Spleen (tissue), 13 donors: ENCODE measurements at places on chromosomes 5 and 9.

GRCh38 chr5:142655339-142656267 lies 30.3 kb downstream of the FGF1 start:
- peak; percentile 89 for DNase-seq
- H3K36me3 ChIP-seq, result no peaks in the 10 kb centered on the region
- peaks cover 4% of the 10 kb centered on the region for H3K27me3 ChIP-seq
- no peak overlapping the region for H3K4me3 ChIP-seq

DNA sequence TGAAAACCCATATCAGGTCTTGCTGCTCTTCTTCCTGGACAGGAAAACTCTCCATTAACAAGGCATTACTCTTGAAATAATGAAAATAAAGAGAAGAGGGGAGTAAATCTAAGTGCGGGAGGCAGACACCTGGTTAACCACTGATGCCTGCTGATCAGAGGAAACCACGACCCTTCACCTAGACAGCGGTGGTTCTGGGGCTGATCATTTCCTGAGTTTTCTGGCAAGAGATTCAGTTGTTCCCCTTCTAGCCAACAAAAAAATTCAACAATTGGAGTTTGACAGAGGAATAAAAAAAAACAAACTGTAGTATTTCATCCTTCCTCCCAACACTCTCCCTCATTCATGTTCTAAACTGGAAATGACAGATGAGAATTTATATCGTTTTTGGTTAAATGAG lies 3.0 kb downstream of the RLN2 start:
- H3K4me3 ChIP-seq, result no peak overlapping the region
- H3K27ac ChIP-seq, result no peak overlapping the region
- no peaks in the 10 kb centered on the region for H3K36me3 ChIP-seq
- DNase-seq, result no peak

DNA sequence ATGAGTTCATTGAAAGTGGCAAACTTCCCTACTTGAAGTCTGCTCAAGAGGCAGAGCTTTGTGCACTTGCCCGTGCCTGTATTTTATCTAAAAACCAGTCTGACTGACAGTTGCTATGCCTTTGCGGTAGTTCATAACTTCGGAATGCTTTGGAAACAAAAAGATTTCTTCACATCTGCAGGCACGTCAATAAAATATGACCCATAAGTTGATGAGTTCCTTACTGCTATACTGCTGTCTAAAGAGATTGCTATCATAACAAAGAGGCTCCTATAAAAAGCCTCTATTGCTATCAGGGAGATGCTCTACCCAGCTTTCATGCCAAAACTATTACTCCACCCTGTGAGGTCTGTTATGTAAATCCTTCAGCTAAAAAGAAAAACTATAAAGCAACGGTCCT lies 25.4 kb upstream of the RNF20 start:
- no peaks in the 10 kb centered on the region for H3K27me3 ChIP-seq
- no peak overlapping the region for H3K4me3 ChIP-seq
- no peak for DNase-seq
- H3K4me1 ChIP-seq, result no peaks in the 10 kb centered on the region
- no peak overlapping the region for H3K27ac ChIP-seq

DNA sequence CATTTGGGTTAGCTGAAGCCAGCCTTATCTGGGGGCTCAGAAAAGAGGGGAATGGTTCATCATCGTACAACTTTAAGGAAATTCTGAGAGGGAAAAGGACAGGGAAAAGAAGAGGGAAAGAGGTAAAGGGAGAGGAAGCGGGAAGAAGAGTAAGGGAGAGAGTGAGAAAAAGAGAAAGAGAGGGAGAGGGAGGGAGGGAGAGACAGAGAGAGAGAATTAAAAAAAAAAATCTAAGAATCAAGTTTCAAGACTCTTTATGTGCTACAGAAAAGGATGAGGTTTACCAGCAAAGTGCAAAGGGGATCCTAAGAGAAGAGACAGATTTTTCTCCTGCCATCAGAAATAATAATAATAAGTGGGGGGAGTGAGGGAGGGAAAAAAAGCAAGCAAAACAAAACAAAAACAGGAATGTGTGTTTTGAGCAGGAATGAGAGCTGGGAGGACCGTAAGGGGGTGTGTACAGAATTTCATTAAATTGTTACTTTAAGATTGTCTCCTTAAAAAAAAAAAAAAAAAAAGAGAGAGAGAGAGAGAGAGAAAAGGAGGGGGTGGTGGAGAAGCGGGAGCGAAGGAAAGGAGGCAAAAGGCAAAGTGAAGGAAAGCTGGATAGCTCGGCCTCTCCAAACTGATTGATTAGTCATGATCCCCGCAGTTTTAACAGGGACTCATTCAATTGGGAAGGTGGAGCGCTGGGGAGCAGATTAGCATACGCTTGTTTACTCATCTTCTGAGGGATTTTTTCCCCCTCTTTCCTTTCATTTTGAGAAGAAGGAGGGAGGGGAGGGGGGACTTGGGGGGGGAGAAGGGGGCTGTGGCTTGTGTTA lies 438 bp upstream of the PAPPA start:
- H3K4me3 ChIP-seq, result no peak overlapping the region
- no peak overlapping the region for H3K27ac ChIP-seq
- no peaks in the 10 kb centered on the region for H3K36me3 ChIP-seq
- peaks cover 6% of the 10 kb centered on the region for H3K27me3 ChIP-seq

GRCh38 chr9:116260531-116260930 lies 106.9 kb downstream of the PAPPA start:
- H3K27me3 ChIP-seq, result no peaks in the 10 kb centered on the region
- no peak overlapping the region for H3K27ac ChIP-seq
- no peak overlapping the region for H3K4me3 ChIP-seq
- no peaks in the 10 kb centered on the region for H3K36me3 ChIP-seq
- H3K4me1 ChIP-seq, result no peaks in the 10 kb centered on the region
- DNase-seq, result no peak

DNA sequence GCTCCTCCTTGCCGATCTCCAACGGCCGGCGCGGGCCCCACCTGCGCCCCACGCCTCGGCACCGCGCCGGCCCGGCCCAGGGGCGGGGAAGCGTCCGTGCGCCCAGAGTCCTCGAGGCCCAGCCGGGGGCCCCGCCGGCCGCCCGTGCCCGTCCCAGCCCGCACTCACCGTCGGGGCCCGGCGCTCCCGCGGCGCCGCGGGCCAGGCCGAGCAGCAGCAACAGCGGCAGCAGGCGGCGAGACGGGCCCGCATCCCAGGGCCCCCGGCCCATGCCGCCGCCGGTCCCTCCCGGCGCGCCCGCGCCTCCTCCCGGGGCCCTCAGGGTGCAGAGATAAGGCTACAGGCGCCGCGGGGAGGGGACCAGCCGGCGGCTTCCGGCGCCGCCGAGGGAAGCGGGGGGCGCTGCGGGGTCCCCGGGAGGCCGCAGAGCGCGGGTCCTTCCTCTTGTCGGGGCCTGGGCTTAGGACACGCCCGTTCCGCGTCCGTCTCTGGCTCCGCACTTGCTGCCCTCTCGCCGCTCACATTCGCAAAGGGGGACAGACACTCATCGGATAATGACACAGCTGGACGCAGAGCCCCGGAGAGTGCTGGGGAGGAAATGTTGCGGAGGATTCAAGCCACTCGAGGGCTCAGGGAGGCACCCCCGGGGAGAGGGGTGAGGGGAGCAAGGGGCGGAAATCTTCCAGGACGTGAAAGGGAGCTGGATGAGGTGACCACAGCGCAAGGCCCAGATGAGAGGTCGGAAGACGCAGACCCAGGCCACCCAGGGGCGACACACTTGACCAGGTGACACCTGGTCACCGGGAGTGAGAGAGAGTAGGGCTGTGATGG lies at the start of gene SUSD1:
Gene SUSD1 (minus strand): TSS at position 333 of the 831 bp plus-strand sequence. CDS start 62 bp downstream, at position 271.
- no peaks in the 10 kb centered on the region for H3K27me3 ChIP-seq
- H3K27ac ChIP-seq, result peak within 1 kb of the TSS; percentile 65
- peak; percentile 90 for DNase-seq
- no peaks in the 10 kb centered on the region for H3K36me3 ChIP-seq
- peaks cover 4% of the 10 kb centered on the region for H3K4me1 ChIP-seq

DNA sequence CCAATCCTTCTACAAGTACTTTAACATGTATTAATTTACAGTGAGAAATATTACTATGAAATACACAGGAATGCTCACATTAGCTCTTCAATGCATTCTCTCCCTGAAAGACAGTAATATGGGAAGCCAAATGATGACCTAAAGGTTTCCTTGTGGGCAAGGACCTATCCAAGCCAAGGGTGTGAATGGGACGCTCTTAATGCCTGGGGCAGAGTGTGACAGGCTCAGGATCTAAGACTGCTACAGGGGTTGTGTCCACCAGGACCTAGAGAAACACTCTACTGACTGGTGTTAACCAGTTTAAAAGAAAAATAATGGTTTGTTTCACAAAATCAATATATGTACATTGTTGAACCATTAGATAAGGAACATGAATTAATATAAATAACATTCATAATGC lies 158.7 kb downstream of the FGF1 start:
- no peaks in the 10 kb centered on the region for H3K36me3 ChIP-seq
- H3K4me3 ChIP-seq, result no peak overlapping the region

DNA sequence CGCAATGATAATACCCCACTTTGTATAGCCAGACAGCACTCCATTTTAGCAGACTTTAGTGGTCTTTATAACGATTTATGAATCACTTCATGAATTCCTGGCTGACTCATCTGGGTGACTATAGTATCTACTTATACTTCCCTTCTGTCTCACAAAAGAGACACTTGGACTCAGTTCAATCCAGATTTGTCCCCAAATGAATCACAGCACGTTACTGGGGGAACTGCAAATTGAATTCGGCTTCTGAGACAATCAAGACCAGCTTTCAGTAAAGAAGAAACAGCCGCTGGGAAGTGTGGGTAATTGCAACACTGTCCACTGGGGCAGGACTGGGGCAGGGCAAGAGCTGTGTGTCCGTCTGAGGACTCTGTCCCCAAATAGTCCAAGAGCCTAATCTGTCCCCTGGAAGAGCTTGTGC lies 337.3 kb upstream of the RFX3 start:
- H3K4me1 ChIP-seq, result no peaks in the 10 kb centered on the region
- no peak for DNase-seq
- H3K36me3 ChIP-seq, result no peaks in the 10 kb centered on the region
- no peak overlapping the region for H3K27ac ChIP-seq
- no peak overlapping the region for H3K4me3 ChIP-seq

GRCh38 chr5:112917453-112917995 lies 4.5 kb downstream of the REEP5 start:
- no peak for DNase-seq
- no peak overlapping the region for H3K4me3 ChIP-seq
- H3K36me3 ChIP-seq, result no peaks in the 10 kb centered on the region
- peaks cover 87% of the 10 kb centered on the region for H3K4me1 ChIP-seq
- H3K27me3 ChIP-seq, result no peaks in the 10 kb centered on the region
- H3K27ac ChIP-seq, result no peak overlapping the region

DNA sequence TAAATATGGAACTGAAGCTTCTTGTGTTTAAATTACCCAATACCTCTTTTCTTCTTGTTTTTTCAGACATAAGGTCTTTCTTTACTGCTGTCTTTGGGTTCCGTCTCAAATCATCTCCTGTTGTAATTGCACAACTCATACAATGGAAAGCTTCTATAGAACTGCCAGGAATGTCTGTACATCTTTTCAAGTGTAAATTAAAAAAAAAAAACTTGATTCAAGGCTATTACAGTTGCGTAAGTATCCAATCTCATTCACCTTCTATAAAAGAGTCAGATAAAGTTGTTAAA lies 243.5 kb downstream of the ICE1 start:
- no peak overlapping the region for H3K4me3 ChIP-seq
- H3K27me3 ChIP-seq, result no peaks in the 10 kb centered on the region
- DNase-seq, result no peak

- H3K27ac ChIP-seq, result no peak overlapping the region
- DNase-seq, result no peak
- no peaks in the 10 kb centered on the region for H3K4me1 ChIP-seq
- H3K36me3 ChIP-seq, result no peaks in the 10 kb centered on the region
- no peak overlapping the region for H3K4me3 ChIP-seq
- H3K27me3 ChIP-seq, result no peaks in the 10 kb centered on the region
Measured at GRCh38 chr5:133307275-133307674, 255.5 kb downstream of the HSPA4 start.

GRCh38 chr5:166746506-166746905 lies 1544.9 kb upstream of the WWC1 start:
- H3K4me3 ChIP-seq, result no peak overlapping the region
- H3K36me3 ChIP-seq, result no peaks in the 10 kb centered on the region
- H3K4me1 ChIP-seq, result no peaks in the 10 kb centered on the region

- H3K27ac ChIP-seq, result no peak overlapping the region
- DNase-seq, result no peak
- no peak overlapping the region for H3K4me3 ChIP-seq
- H3K36me3 ChIP-seq, result no peaks in the 10 kb centered on the region
- H3K27me3 ChIP-seq, result no peaks in the 10 kb centered on the region
Measured at GRCh38 chr9:107540164-107540561, 50.6 kb upstream of the KLF4 start.

DNA sequence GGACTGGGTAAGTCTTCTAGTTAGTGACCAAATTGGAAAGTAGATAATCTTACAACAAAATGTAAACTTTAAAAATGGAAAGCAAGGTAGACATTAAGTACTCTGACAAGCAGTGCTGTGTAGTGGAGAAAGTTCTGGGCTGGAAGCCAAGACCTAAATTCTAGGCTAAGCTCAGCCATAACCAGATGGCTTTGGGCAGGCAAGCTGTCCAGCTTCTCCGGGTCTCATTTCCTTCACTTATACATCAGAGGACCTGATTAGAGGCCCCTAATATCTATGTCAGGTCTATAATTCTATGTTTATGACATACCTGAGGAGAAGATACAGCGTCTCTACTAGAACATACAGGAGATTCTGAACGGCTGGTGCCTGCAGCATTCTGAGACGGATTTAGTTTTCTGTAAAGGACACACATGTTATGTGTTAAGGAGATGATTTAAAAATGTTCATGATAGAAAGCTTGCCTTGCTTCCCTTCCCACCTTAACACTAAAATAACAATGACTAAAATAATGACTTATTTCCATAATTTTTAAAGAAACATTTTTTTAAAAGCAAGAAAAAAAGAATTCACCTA lies 61.2 kb downstream of the ELL2 start:
- H3K36me3 ChIP-seq, result peaks cover 70% of the 10 kb centered on the region
- no peak overlapping the region for H3K27ac ChIP-seq
- no peaks in the 10 kb centered on the region for H3K4me1 ChIP-seq
- no peaks in the 10 kb centered on the region for H3K27me3 ChIP-seq
- DNase-seq, result no peak
- H3K4me3 ChIP-seq, result no peak overlapping the region

GRCh38 chr9:109561137-109561536 lies 63.0 kb upstream of the PTPN3 start:
- no peaks in the 10 kb centered on the region for H3K27me3 ChIP-seq
- no peak for DNase-seq
- H3K4me1 ChIP-seq, result no peaks in the 10 kb centered on the region
- no peak overlapping the region for H3K4me3 ChIP-seq
- no peak overlapping the region for H3K27ac ChIP-seq
- H3K36me3 ChIP-seq, result no peaks in the 10 kb centered on the region
